ENCODE measurements at places on chromosomes 16 and 17. TPM values are rescaled to one million over a fixed set of nuclear protein-coding genes. Genes with fewer than 3 reads are reported as not detected.

FOXN1 gene
- not detected for total RNA-seq

CHRNE gene
- 0.21 TPM for total RNA-seq

CCL4L2 gene
- not detected for total RNA-seq

CD300LB gene
- total RNA-seq, result not detected

HEATR9 gene
- not detected for total RNA-seq

ITGAX gene
- 0.46 TPM for total RNA-seq

GCGR gene
- not detected for total RNA-seq

NOG gene
- total RNA-seq, result 0.15 TPM

JPH3 gene
- 1.9 TPM for total RNA-seq

NPIPA2 gene
- total RNA-seq, result 7.8 TPM

ZNF750 gene
- not detected for total RNA-seq

SOST gene
- not detected for total RNA-seq

SMPD3 gene
- 0.70 TPM for total RNA-seq

COPZ2 gene
- not detected for total RNA-seq

METTL16 gene
- 51.3 TPM for total RNA-seq

ABCA3 gene
- 13.7 TPM for total RNA-seq

HBZ gene
- total RNA-seq, result not detected

GDPD3 gene
- 2.5 TPM for total RNA-seq

GPT2 gene
- 53.7 TPM for total RNA-seq

KRTAP3-2 gene
- total RNA-seq, result not detected

CCDC102A gene
- total RNA-seq, result 10.3 TPM

CWC25 gene
- total RNA-seq, result 14.1 TPM

OR2C1 gene
- total RNA-seq, result not detected

AANAT gene
- total RNA-seq, result not detected

MYOCD gene
- not detected for total RNA-seq
